ENCODE measurements at places on chromosomes 3 and 15. TPM values are rescaled to one million over a fixed set of nuclear protein-coding genes. Genes with fewer than 3 reads are reported as not detected.

The PPARG gene
- total RNA-seq: 0.75 TPM

The RNU6-1 gene
- not detected for total RNA-seq

The USF3 gene
- 31.4 TPM for total RNA-seq

The ZIC1 gene
- not detected for total RNA-seq

The WDR49 gene
- 0.42 TPM for total RNA-seq

The ZSCAN2 gene
- 3.8 TPM for total RNA-seq

The CD200R1 gene
- 4.0 TPM for total RNA-seq

The PLSCR2 gene
- total RNA-seq: not detected

The FOXB1 gene
- total RNA-seq: 0.14 TPM

The CAND2 gene
- 6.0 TPM for total RNA-seq

The TMEM212 gene
- not detected for total RNA-seq

DNA sequence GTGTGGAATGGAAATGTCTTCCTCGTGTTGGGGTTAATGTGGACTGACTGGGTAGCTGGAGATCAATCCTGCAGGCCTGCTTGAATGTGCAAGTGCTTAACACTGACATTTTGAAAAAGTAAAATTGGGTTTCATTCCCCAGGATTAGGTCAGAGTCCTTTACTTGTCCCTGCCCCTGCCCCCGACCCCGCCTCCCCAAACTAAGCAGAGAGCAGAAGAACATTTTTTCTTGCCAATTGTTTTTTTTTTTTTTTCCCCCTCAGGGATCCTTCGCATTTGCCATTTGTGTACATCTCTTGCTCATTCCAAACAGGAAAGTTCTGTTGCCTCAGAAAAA, 147.0 kb upstream of the NR2F2 start:
- H3K4me1 ChIP-seq: no peaks in the 10 kb centered on the region
- H3K27ac ChIP-seq: no peak overlapping the region

GRCh38 chr3:112170046-112170445, 37.0 kb upstream of the GCSAM start:
- H3K4me1 ChIP-seq: no peaks in the 10 kb centered on the region
- no peak overlapping the region for H3K4me3 ChIP-seq
- no peaks in the 10 kb centered on the region for H3K27me3 ChIP-seq
- H3K36me3 ChIP-seq: no peaks in the 10 kb centered on the region

DNA sequence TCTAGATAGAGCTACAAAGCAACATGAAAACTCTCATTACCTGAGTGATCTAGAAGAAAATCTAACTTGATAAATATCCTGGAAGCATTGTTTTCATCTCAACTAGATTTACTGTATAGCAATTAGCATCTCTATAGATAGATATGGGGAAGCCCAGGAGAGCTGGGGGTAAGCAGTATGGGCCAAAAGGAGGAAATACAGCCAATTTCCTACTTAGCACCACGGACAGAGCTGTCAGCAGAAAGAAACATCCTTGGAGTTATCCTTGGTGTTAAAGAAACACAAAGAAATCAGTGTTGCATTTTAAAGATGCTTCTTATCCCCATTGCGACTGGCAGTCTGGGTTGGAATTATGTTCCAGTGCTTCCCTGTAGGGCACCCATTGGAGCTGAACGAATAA, 126.2 kb downstream of the TIGIT start:
- no peaks in the 10 kb centered on the region for H3K36me3 ChIP-seq
- H3K4me1 ChIP-seq: no peaks in the 10 kb centered on the region
- H3K27ac ChIP-seq: no peak overlapping the region
- DNase-seq: no peak

DNA sequence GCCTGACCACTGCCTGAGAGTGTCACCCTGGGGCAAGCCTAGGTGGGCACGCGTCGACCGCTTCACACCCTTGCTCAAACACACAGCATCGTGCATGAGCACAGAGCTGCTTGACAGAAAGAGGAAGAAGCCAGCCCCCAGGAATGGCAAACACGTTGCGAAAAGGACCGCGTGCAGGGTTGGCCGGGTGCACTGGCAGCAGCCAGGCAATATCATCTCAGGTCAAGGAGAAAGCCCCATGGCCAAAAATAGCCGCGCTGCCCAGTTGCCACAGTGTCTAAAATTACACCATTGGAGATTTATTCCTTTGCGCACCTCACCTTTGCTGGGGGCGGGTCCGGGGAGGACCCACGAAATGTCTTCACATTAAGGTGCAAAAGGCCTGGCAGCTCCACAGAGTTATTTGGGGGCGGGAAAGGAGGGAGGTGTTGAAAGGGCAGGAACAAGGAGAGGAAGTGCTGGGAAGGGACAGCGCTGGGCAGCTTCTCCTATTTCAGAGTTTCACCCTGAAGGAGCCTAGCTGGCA, 44.7 kb upstream of the NR2F2 start:
- H3K4me3 ChIP-seq: no peak overlapping the region
- H3K27ac ChIP-seq: no peak overlapping the region
- H3K4me1 ChIP-seq: no peaks in the 10 kb centered on the region
- peaks cover 9% of the 10 kb centered on the region for H3K27me3 ChIP-seq
- DNase-seq: no peak
- no peaks in the 10 kb centered on the region for H3K36me3 ChIP-seq

DNA sequence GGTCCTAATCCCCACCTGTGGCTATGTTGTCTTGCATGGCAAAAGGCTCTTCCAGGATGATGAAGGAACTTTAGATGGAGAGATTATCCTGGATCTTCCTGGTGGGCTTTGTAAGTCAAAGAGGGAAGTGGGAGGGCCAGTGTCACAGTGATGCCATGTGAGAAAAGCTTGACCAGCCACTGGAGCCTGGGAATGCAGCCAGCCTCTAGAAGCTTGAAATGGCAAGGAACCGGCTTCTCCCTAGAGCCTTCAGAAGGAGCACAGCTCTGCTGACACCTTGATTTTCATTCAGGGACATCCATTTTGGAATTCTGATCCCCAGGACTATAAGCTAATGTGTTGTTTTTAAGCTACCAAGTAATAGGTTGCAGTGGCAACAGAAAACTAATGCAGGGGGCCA, 58.3 kb downstream of the CLEC3B start:
- DNase-seq: no peak
- H3K4me1 ChIP-seq: no peaks in the 10 kb centered on the region
- no peak overlapping the region for H3K27ac ChIP-seq
- no peak overlapping the region for H3K4me3 ChIP-seq

DNA sequence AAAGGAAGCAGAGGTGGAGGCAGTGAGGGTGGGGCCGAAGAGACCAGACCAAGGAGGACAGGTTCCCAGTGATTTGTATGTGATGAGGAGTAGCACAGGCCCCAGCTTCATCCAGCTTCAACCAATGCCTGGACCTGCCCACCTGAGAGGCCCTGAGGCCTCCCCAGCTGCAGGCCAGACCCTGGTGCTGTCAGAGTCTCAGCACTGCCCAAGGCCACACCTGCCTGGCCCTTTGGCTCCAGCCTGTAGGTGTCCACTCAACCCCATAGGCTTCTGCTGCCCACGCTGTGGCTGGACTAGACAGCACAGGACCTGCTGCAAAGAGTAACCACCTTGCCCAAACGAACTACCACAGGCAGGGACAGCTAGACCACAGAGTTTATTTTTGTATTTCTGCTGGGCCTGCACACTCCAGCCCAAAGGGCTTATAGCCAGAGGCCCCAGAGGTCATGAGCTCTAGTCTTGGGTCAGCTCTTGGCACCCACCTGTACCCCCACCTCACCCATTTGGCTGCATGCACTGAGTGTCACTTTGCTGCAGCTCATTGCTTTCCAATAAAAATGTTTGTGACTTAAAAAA, 81.9 kb upstream of the CDV3 start:
- H3K4me3 ChIP-seq: peak overlapping the region; percentile 25
- H3K4me1 ChIP-seq: peaks cover 49% of the 10 kb centered on the region
- no peaks in the 10 kb centered on the region for H3K36me3 ChIP-seq
- H3K27me3 ChIP-seq: no peaks in the 10 kb centered on the region
- peak overlapping the region; percentile 74 for H3K27ac ChIP-seq

- H3K4me1 ChIP-seq: no peaks in the 10 kb centered on the region
- no peak overlapping the region for H3K4me3 ChIP-seq
- H3K27me3 ChIP-seq: no peaks in the 10 kb centered on the region
- no peak for DNase-seq
- H3K36me3 ChIP-seq: no peaks in the 10 kb centered on the region
These were observed 214.7 kb downstream of the ATP8B4 start for GRCh38 chr15:49904296-49904695.

DNA sequence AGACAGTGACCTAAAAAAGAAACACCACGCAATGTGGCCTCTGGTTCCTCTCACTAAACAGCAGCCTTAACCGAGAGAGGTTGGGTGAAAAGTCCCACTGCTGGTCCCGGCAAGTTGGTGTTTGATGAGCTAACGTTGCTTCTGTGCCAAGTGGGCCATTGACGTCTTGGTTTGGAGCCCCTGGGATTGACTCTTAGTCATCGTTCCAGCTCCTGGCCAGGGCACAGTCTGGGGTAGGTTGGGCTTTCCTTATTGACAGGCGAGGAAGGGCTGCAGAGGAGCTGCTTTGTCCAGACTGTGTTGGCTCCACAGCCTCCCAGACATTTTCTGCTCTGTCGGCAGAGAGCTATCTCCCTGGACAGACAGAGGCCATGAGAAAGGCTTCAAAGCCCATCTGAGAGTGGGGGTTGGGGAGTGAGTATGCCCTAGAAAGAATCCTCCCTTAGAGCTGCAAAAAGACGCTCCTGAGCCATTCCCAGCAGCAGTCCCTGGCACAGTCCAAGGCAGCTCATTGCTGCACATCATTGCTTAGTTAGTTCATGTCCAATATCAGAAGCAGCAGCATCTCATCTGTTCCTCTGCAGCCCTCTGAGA, 28.6 kb upstream of the C3orf80 start:
- H3K27ac ChIP-seq: no peak overlapping the region
- H3K36me3 ChIP-seq: no peaks in the 10 kb centered on the region
- no peaks in the 10 kb centered on the region for H3K4me1 ChIP-seq
- no peak overlapping the region for H3K4me3 ChIP-seq

- no peaks in the 10 kb centered on the region for H3K27me3 ChIP-seq
- no peak overlapping the region for H3K27ac ChIP-seq
- H3K4me1 ChIP-seq: no peaks in the 10 kb centered on the region
- H3K36me3 ChIP-seq: peaks cover 85% of the 10 kb centered on the region
These were observed 21.5 kb upstream of the C3orf62 start for GRCh38 chr3:49298511-49298910.

- H3K4me3 ChIP-seq: no peak overlapping the region
- H3K36me3 ChIP-seq: no peaks in the 10 kb centered on the region
- H3K27ac ChIP-seq: no peak overlapping the region
- no peaks in the 10 kb centered on the region for H3K4me1 ChIP-seq
- H3K27me3 ChIP-seq: no peaks in the 10 kb centered on the region
- DNase-seq: no peak
These were observed 124.0 kb downstream of the CNTN6 start for GRCh38 chr3:1216856-1217255.

DNA sequence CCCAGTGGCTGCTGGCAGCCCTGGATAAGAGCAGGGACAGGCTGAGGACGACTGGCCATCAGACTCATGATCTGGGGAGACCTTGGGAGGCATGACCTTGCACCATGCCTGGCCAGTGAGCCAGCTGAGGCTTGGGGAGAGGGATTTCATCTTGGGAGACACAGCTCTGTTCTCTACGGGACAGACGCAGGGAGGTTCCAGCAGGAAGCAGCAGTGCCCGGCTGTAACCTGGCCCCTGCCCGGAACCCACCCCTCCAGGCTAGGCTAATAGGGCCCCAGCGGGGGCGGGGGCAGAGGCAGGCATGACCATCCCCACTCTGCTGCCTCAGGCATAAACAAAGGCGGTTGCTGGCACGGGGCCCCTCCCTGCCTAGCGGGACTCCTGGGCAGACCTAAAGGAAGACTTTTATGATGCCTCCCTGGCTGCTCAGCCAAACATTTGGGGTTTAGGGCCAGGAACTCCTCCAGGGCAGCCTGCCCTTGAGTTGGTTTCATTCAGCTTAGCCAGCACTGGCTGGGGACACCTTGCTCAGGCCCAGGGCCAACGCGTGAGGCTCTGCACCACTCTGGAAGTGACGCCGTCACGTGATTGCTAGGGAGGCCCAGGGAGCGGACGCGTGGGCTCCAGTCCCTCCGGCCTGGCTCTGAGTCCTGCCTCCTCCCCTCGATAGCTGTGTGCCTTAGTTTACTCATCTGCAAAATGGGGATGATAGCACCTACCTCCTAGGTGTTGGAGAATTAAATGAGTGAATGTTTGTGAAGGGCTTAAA, 27.6 kb downstream of the HDAC11 start:
- H3K36me3 ChIP-seq: no peaks in the 10 kb centered on the region
- no peak overlapping the region for H3K4me3 ChIP-seq
- no peaks in the 10 kb centered on the region for H3K4me1 ChIP-seq
- H3K27me3 ChIP-seq: no peaks in the 10 kb centered on the region
- DNase-seq: no peak

DNA sequence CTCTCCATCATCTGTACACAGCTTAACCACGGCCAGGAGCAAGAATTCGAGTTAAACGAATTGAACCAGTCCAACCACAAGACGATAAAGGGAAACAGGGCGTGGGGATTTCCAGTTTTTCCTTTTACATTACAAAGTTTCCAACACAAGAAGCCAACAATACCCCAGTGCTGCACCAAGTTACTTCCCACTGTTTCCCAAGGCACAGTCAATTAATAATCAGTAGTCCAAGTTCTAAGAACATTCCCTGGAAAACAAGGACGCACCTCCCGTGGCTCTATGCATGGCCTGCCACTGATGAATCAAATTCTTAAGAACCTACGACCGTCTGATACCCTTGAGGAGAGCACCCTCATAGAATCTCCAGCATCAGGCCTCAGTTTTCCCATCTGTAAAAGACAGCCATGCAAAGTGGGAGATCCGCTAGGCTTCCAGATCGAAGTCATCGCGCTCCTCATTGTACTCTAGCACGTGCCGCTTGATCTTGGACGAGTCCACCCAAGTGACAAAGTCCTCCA, 774 bp downstream of the IMP3 start:
- peak overlapping the region; percentile 92 for H3K27ac ChIP-seq
- DNase-seq: no peak
- peaks cover 16% of the 10 kb centered on the region for H3K36me3 ChIP-seq
- H3K4me1 ChIP-seq: peaks cover 56% of the 10 kb centered on the region
- H3K27me3 ChIP-seq: no peaks in the 10 kb centered on the region

DNA sequence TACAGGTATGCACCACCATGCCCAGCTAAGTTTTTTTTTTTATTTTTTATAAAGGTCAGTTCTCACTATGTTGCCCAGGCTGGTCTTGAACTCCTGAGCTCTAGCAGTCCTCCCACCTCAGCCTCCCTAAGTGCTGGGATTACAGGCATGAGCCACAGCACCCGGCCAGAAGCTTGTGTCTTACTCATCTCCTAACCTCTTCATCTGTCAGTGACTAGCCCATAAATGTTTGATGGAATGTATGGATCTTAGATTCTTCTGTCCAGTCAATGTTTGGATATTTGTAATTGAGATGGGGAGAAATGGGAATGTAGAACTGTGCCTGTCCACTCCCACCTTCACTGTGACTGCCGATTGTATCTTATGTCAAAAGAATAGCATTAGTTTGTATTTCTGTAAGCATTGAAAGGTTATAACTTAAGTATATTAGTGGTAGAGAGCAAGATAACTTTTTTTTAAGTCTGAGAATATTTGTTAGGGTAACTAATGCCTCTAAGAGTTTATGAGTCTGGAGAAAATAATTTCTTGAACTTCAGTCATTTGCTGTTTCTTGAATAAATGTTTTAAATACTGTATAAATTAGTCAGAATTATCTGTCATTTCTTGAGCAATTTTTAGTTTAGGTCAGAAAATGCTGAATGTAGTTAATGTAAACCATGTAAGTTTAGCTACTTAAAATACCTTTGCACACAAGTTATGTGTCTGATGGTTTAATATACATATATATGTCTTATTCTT, 215.3 kb upstream of the CGNL1 start:
- no peaks in the 10 kb centered on the region for H3K4me1 ChIP-seq
- DNase-seq: no peak
- H3K36me3 ChIP-seq: no peaks in the 10 kb centered on the region
- no peak overlapping the region for H3K27ac ChIP-seq
- H3K4me3 ChIP-seq: no peak overlapping the region
- H3K27me3 ChIP-seq: no peaks in the 10 kb centered on the region

Data from CD4-positive, alpha-beta T cell (primary cell).